ENCODE measurements at places on chromosomes 7 and 10.

GRCh38 chr7:27263781-27264180 lies 21.2 kb downstream of the EVX1 start:
- DNase-seq: no peak
- no peak overlapping the region for H3K4me3 ChIP-seq
- H3K27ac ChIP-seq: no peak overlapping the region
- no peaks in the 10 kb centered on the region for H3K27me3 ChIP-seq
- H3K4me1 ChIP-seq: no peaks in the 10 kb centered on the region
- H3K36me3 ChIP-seq: no peaks in the 10 kb centered on the region

DNA sequence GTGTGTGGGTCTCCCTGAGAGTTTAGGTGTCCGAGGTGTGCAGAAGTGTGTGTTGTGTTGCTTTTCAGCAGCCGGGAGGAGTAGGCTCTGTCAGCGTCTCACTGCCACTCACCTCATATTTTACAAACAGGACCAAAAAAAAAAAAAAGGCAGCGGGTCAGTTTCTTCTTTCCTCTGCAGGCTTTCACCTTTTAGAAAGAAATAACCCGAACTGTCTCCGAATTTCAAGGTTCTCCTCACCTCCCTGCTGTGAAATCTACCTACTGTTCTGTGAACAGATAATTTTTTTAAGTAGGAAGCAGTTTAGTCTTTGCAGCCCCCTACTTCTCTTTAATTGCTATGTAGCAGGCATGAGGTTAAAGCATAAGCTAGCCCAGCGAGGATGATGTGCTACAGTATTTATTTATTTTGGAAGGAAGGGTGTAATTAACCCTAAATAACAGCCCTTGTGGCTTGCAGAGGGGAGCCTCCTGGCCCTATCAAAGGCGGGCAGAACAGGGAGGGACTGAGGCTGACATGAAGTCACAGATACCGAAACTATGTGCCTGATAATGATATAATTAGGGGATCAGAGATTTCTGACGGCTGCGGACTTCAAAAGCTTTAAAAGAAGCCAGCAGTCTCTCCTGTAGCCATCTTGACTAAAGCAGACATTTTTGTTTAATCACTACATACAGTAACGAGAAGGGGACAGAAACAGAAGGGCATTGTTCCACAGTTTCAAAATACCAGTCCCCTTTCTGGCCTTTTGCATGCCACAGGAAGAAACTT lies 1.6 kb downstream of the BAMBI start:
- H3K27ac ChIP-seq: no peak overlapping the region

GRCh38 chr10:105071980-105072379 lies 430.9 kb downstream of the SORCS3 start:
- H3K4me1 ChIP-seq: no peaks in the 10 kb centered on the region
- H3K4me3 ChIP-seq: no peak overlapping the region
- no peaks in the 10 kb centered on the region for H3K27me3 ChIP-seq
- no peaks in the 10 kb centered on the region for H3K36me3 ChIP-seq
- DNase-seq: no peak
- H3K27ac ChIP-seq: no peak overlapping the region

DNA sequence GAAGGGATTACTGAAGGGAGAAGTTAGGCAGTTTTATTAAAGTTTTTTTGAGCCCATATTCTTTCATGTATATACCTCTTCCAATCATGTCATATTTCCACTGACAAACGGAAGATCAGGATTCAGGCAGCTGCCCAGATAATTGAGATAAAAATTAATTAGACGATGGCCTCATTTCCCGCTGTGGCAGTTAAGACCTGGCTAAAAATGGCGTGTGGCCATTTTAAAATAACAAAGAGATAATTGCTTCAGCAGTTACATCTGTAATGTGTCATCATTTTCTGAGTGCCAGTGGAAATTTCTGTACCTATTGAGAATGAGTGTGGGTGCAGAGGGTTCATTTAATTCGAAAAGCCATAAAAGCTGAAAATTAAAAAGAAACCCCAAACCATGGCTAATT lies 215.1 kb downstream of the STK31 start:
- H3K27me3 ChIP-seq: peaks cover 7% of the 10 kb centered on the region
- H3K4me1 ChIP-seq: no peaks in the 10 kb centered on the region
- DNase-seq: no peak
- no peak overlapping the region for H3K4me3 ChIP-seq

- no peak overlapping the region for H3K4me3 ChIP-seq
- no peak overlapping the region for H3K27ac ChIP-seq
- H3K4me1 ChIP-seq: no peaks in the 10 kb centered on the region
- H3K36me3 ChIP-seq: no peaks in the 10 kb centered on the region
- no peaks in the 10 kb centered on the region for H3K27me3 ChIP-seq
Measured at GRCh38 chr7:98369726-98370125, 31.2 kb downstream of the BAIAP2L1 start.

DNA sequence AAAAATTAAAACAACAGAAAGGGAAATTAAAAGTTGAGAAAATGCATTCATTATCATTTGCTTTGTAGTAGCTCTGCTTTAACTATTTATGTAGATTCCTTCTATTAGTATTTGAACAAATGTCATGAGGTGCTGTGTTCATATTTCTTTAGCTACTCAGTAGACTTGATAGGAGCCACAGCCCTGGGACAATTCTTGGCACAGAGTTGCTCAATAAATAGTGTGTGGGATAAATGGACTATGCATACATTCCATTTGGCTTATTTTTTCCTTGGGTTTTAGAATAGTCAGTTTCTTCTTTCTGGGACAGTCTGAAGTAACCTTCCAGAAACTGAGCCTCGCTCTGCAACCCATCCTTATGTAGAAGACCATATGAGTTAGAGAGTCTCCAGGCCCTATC lies 13.4 kb downstream of the RPP30 start:
- no peaks in the 10 kb centered on the region for H3K4me1 ChIP-seq
- DNase-seq: no peak
- H3K36me3 ChIP-seq: peaks cover 32% of the 10 kb centered on the region
- H3K27ac ChIP-seq: no peak overlapping the region

DNA sequence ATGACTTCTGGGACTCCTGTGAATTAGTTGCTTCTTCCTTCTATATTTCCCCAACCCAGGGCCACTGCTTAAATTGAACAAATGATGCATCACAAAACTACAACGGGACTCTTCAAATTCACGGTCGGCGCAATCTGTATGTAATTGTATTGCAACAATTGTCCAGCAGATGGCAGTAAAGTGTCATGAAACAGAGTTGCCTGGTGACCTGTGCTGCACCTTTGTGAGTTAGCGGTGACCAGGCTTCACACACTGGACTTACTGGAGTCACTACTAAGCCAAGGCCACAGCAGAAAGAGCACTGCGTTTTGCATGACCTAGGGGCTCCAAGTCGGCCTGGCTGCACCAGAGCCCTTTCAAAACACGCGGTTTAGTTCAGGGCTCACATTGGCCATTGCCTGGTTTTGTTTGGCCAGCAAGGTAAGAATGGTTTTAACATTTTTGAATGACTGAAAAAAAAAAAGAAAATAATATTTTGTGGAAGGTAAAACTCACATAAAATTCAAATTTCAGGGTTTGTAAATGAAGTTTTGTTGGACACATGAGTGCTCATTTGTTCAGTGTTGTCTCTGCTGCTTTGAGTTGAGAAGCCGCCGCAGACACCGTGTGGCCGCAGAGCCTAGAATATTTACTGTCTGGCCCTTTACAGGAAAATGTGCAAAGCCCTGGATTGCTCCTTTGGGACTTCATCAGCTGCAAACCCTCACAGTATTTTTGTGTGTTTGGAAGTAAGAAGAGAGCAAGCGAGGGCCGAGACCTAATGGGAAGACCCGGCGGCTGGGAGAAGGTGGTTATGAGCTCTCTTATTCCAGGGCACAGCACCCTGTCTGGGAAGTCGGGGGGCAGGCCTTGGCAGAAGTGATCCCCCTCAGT lies 23.2 kb upstream of the ZNF32 start:
- H3K4me3 ChIP-seq: no peak overlapping the region
- H3K36me3 ChIP-seq: no peaks in the 10 kb centered on the region
- H3K27me3 ChIP-seq: peaks cover 27% of the 10 kb centered on the region
- DNase-seq: peak; percentile 30
- peaks cover 3% of the 10 kb centered on the region for H3K4me1 ChIP-seq
- no peak overlapping the region for H3K27ac ChIP-seq

GRCh38 chr10:116741391-116742351 lies 695 bp downstream of the HSPA12A start:
- no peaks in the 10 kb centered on the region for H3K36me3 ChIP-seq
- peaks cover 56% of the 10 kb centered on the region for H3K27me3 ChIP-seq
- H3K4me1 ChIP-seq: peaks cover 2% of the 10 kb centered on the region

GRCh38 chr10:59873896-59874295 lies 32.5 kb downstream of the CCDC6 start:
- H3K4me3 ChIP-seq: no peak overlapping the region
- H3K27me3 ChIP-seq: no peaks in the 10 kb centered on the region
- no peak overlapping the region for H3K27ac ChIP-seq
- peaks cover 41% of the 10 kb centered on the region for H3K4me1 ChIP-seq

DNA sequence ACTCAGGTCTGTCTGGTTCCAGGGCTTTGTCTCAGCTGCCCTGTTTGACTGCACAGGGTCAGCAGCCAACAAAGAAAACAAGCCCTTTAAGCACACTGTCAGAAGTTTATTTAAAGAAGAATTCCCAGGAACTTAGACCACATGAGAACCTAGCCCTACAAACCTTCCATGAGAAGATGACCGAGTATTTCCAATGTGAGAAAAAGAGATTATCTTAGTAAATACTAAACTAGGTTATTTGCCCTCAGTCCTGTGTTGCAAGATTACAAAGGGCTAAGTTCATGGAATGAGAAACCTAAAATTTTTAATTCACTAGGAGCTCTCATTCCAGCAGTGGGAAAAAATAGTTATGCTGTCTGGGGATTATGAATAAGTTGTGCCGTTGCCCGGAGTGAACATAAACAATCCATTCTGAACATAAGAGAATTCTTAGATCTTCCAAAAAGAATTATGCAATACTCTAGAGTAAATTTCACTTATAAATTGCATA lies 46.7 kb downstream of the NOC3L start:
- no peaks in the 10 kb centered on the region for H3K36me3 ChIP-seq
- H3K27ac ChIP-seq: no peak overlapping the region

DNA sequence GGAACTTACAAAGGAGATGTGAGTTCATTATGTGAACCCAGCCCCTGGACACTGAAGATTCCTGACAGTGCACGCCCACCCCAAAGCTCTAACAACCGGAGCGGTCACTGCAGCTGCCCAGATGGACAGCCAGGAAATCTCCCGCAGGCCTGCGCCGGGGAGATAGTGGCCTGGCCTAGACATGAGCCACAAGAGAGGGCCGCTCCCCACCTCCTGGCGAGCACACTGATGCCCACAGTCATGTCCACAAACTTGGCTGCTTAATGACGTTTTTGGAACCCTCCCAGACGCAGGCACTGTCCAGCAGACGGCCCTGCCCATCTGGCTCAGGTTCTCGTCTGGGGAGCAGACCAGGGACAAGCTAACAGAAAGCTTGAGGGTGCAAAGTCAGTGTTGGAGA lies 34.2 kb downstream of the TCERG1L start:
- H3K4me1 ChIP-seq: no peaks in the 10 kb centered on the region
- H3K4me3 ChIP-seq: no peak overlapping the region
- no peaks in the 10 kb centered on the region for H3K27me3 ChIP-seq
- no peaks in the 10 kb centered on the region for H3K36me3 ChIP-seq

- no peak for DNase-seq
- H3K4me3 ChIP-seq: peak overlapping the region; percentile 16
- peaks cover 23% of the 10 kb centered on the region for H3K27me3 ChIP-seq
- no peaks in the 10 kb centered on the region for H3K36me3 ChIP-seq
Measured at GRCh38 chr7:155344270-155344617, 46.6 kb downstream of the INSIG1 start.

DNA sequence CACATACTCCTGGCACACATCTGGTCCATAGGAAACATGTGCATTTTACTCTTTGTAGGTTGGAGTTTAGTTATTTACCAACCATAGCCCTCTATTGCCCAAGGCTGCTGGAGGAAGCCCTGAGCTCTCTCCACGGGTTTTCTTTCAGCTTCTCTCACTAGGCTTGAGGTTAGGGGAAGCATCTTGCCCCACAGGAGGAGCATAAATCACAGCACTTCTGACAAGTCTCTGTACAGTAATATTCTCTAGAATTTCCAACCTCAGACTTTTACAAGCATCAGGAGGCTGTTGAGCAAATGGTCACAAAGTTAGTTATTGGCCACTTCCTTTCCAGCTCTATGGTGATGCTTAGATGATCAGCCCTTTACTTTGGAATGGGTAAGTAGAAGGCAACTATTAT lies 122.9 kb upstream of the GLI3 start:
- no peak overlapping the region for H3K4me3 ChIP-seq
- H3K27ac ChIP-seq: no peak overlapping the region
- H3K4me1 ChIP-seq: no peaks in the 10 kb centered on the region
- no peak for DNase-seq
- no peaks in the 10 kb centered on the region for H3K27me3 ChIP-seq

GRCh38 chr10:130635528-130635927 lies 499.3 kb downstream of the GLRX3 start:
- DNase-seq: no peak
- no peak overlapping the region for H3K4me3 ChIP-seq
- peaks cover 8% of the 10 kb centered on the region for H3K27me3 ChIP-seq
- H3K36me3 ChIP-seq: no peaks in the 10 kb centered on the region
- no peak overlapping the region for H3K27ac ChIP-seq

GRCh38 chr10:112735041-112735695 lies 214.9 kb upstream of the TCF7L2 start:
- no peaks in the 10 kb centered on the region for H3K4me1 ChIP-seq
- H3K27me3 ChIP-seq: no peaks in the 10 kb centered on the region
- H3K36me3 ChIP-seq: no peaks in the 10 kb centered on the region

DNA sequence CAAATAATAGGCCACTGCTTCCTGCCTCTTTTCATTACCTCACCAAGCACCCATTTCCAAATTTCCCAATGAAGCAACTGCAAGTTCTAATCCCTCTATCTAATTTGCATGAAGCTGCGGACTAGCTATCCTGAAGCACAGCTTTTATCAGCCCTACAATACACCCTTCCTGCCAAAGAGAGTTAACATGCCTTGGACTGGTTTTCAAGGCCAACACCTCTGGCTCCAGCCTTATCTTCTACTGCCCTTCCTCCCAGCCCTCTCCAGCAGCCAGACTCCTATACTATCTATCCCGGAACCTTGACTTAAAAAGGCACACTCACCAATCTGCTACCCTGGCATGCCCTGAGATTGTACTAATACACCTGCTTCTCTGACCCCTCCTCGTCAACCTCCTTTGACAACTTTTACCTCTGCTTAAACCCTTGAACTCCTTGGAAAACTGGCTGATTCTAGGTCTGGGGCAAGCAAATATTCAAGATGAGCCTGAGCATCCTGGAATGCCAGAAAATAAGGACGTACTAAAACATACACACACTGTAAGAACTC lies 73.4 kb downstream of the SGMS1 start:
- DNase-seq: no peak
- no peak overlapping the region for H3K27ac ChIP-seq
- H3K4me1 ChIP-seq: peaks cover 4% of the 10 kb centered on the region
- H3K27me3 ChIP-seq: no peaks in the 10 kb centered on the region
- H3K4me3 ChIP-seq: no peak overlapping the region
- peaks cover 5% of the 10 kb centered on the region for H3K36me3 ChIP-seq

All from T-helper 2 cell treated with Interferon-gamma antibody and Interleukin-4, amounts not matched to agents 5 μg/mL and 100 μg/mL, for 36 hours (primary cell).